Ascending aorta (tissue), 2 donors: ENCODE measurements at places on chromosomes 6 and 20.
A peak's percentile ranks its signal among the peaks of the same experiment; 100 is the strongest.

GRCh38 chr6:157253699-157254098 lies 69.6 kb downstream of the TMEM242 start:
- no peaks in the 10 kb centered on the region for H3K36me3 ChIP-seq
- H3K4me3 ChIP-seq = no peak overlapping the region
- no peak overlapping the region for H3K27ac ChIP-seq
- DNase-seq = no peak

GRCh38 chr20:10961651-10962288 lies 288.0 kb upstream of the JAG1 start:
- H3K27me3 ChIP-seq = no peaks in the 10 kb centered on the region
- H3K4me1 ChIP-seq = no peaks in the 10 kb centered on the region
- DNase-seq = no peak

DNA sequence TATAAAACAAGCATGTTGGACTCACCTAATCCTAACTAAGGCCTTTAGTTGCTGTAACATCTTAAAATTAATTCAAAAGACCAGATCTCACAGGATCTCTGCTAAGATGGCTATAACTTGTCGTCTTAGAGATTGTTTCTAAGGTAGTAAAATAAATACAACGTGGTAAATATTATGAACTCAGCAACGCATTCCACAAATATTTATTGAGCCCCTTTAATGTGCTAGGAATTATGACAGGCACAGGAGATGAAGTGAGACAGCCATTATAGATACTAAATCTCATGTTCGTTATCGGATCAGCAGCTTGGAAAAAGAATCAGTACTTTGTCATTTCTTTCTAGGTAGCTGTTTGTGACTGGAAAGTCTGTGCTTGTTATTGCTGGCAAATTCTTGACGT lies 20.9 kb upstream of the MCM3 start:
- peaks cover 5% of the 10 kb centered on the region for H3K4me1 ChIP-seq
- H3K36me3 ChIP-seq = no peaks in the 10 kb centered on the region
- peak overlapping the region; percentile 35 for H3K4me3 ChIP-seq

GRCh38 chr20:63737695-63737944 lies 1.2 kb downstream of the LIME1 start:
- peaks cover 17% of the 10 kb centered on the region for H3K4me1 ChIP-seq
- peak overlapping the region; percentile 93 for H3K4me3 ChIP-seq
- peaks cover 37% of the 10 kb centered on the region for H3K36me3 ChIP-seq
- H3K27me3 ChIP-seq = no peaks in the 10 kb centered on the region

DNA sequence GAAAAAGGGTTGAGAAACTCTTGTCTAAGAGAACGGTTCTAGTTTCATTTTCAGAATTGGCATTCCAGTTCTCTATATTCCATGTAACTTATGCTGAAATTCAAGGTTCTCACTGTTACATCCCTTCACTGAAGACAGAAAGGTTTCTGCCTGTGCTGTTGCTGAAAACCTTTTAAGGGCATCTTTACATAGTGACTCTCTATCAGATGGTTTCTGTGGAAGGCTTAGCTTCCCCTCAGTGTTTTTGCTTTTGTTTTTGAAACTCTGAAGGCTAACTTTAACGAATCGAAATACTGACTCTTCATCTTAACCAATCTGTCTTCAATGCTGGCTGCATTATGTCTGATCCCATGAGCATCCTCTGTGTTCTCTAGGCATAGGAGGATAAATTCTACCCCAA lies 1286.2 kb upstream of the EYS start:
- DNase-seq = no peak
- no peak overlapping the region for H3K27ac ChIP-seq
- H3K27me3 ChIP-seq = no peaks in the 10 kb centered on the region
- H3K36me3 ChIP-seq = no peaks in the 10 kb centered on the region
- no peaks in the 10 kb centered on the region for H3K4me1 ChIP-seq

DNA sequence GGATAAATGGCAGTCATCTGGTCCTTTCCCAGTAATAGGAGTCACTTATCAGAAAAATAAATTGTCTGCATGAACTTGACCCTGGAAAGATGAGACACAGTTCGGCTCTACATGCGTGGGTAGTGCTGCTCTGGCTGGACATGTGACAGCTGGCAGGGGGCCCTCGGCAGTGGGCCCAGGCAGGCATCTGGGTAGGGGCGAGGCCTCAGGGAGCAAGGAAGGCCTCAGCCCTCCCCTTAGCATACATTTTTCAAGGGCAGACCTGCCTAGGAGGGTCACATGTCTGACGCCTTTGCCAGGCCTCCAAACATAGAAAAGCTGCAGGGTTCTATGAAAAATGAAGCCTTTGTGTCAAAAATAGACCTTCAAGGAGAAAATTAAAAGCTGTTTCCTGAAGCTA lies 12.8 kb upstream of the ILRUN start:
- no peaks in the 10 kb centered on the region for H3K36me3 ChIP-seq
- H3K4me1 ChIP-seq = no peaks in the 10 kb centered on the region
- DNase-seq = peak; percentile 74
- no peaks in the 10 kb centered on the region for H3K27me3 ChIP-seq

DNA sequence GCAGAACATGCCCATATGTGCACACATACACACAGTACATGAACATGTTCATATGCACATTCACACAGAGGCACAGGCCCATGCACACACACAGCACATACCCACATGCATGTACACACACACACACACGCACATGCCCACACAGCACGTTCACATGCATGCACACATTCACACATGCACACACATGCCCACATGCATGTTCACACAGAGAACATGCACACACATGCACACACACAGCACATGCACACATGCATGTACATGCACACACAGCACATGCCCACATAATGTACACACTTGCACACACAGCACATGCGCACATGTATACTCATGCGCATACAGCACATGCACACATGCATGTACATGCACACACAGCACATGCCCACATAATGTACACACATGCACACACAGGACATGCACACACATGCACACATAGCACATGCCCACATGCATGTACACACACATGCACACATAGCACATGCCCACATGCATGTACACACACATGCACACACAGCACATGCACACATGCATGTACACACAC lies 25.9 kb downstream of the RNASET2 start:
- peaks cover 6% of the 10 kb centered on the region for H3K36me3 ChIP-seq
- no peaks in the 10 kb centered on the region for H3K27me3 ChIP-seq
- no peak for DNase-seq
- H3K27ac ChIP-seq = no peak overlapping the region

DNA sequence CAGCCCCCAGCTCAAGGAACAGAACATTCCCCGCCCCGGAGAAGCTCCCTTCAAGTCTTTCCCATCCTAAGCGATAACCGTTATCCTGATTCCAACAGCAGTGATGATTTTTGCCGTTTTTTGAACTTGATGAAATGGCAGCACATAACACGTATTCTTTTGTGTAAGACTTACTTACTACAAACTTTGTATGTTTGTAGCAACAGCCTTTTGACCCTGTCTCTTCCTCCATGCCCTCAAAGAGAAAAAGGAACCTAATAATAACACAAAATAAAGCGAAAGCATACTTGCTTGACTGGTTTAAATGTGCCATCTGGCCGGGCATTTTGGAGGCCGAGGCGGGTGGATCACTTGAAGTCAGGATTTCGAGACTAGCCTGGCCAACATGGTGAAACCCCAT lies 26.4 kb upstream of the SLC9A8 start:
- no peaks in the 10 kb centered on the region for H3K36me3 ChIP-seq

- H3K4me1 ChIP-seq = no peaks in the 10 kb centered on the region
- H3K27me3 ChIP-seq = no peaks in the 10 kb centered on the region
- no peak overlapping the region for H3K27ac ChIP-seq
- peaks cover 81% of the 10 kb centered on the region for H3K36me3 ChIP-seq
- DNase-seq = no peak
These were observed 177.9 kb downstream of the PREX1 start for GRCh38 chr20:48649868-48650267.

GRCh38 chr6:170112583-170112860 lies 178.4 kb downstream of the DLL1 start:
- no peak overlapping the region for H3K4me3 ChIP-seq
- DNase-seq = no peak
- no peaks in the 10 kb centered on the region for H3K4me1 ChIP-seq
- no peaks in the 10 kb centered on the region for H3K27me3 ChIP-seq
- H3K36me3 ChIP-seq = no peaks in the 10 kb centered on the region
- H3K27ac ChIP-seq = no peak overlapping the region

- no peak for DNase-seq
- H3K36me3 ChIP-seq = no peaks in the 10 kb centered on the region
- no peaks in the 10 kb centered on the region for H3K27me3 ChIP-seq
- no peaks in the 10 kb centered on the region for H3K4me1 ChIP-seq
- no peak overlapping the region for H3K4me3 ChIP-seq
These were observed 1590.8 kb downstream of the KHDRBS2 start for GRCh38 chr6:60695232-60695631.

- H3K27ac ChIP-seq = peak overlapping the region; percentile 46
- no peak overlapping the region for H3K4me3 ChIP-seq
- no peaks in the 10 kb centered on the region for H3K4me1 ChIP-seq
- DNase-seq = peak; percentile 89
- no peaks in the 10 kb centered on the region for H3K27me3 ChIP-seq
These were observed 31.5 kb upstream of the TGM2 start for GRCh38 chr20:38196592-38196991.

GRCh38 chr20:61170496-61171320 lies 81.4 kb upstream of the CDH4 start:
- no peaks in the 10 kb centered on the region for H3K27me3 ChIP-seq
- DNase-seq = no peak
- no peaks in the 10 kb centered on the region for H3K4me1 ChIP-seq
- no peaks in the 10 kb centered on the region for H3K36me3 ChIP-seq

- H3K36me3 ChIP-seq = no peaks in the 10 kb centered on the region
- H3K27ac ChIP-seq = no peak overlapping the region
- no peak for DNase-seq
- no peaks in the 10 kb centered on the region for H3K4me1 ChIP-seq
- H3K27me3 ChIP-seq = no peaks in the 10 kb centered on the region
These were observed 131.7 kb downstream of the PLCB4 start for GRCh38 chr20:9200620-9201019.

GRCh38 chr6:35046862-35047261 lies 94.3 kb downstream of the TCP11 start:
- peaks cover 49% of the 10 kb centered on the region for H3K4me1 ChIP-seq
- no peak for DNase-seq
- H3K27ac ChIP-seq = peak overlapping the region; percentile 87
- no peaks in the 10 kb centered on the region for H3K36me3 ChIP-seq

DNA sequence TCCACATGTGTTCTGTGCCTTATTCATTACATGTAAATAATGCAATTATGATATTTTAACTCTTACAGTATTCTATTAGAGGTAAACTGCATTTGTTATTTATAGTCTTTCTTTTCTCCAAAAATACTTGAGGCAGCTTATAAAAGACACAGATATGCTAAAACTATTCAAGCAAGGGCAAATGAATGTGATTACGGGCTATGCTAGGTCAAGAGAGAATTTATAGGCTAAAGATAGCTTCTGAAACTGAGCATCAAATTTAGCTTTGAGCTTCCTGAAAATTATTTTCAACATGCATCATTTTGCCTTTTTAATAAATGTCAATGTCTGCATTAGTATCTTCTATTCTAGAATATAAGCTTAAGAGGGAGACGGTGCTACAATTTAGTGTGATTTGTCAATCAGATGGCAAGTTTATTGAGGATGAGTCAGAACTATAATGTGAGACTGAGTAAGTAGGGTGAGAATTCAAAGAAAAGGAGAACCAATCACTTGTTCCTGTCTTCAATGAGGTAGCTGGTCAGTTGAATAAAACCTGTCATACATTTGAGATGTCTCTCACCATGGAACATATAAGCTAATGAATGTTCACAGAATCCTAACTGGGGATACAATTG lies 669.4 kb upstream of the CITED2 start:
- no peak overlapping the region for H3K4me3 ChIP-seq
- H3K36me3 ChIP-seq = no peaks in the 10 kb centered on the region
- no peaks in the 10 kb centered on the region for H3K27me3 ChIP-seq
- DNase-seq = no peak

- H3K4me1 ChIP-seq = no peaks in the 10 kb centered on the region
- no peaks in the 10 kb centered on the region for H3K36me3 ChIP-seq
- no peak within 1 kb of the TSS for H3K4me3 ChIP-seq
- no peaks in the 10 kb centered on the region for H3K27me3 ChIP-seq
- no peak for DNase-seq
These were observed at the start of gene LHFPL5 for GRCh38 chr6:35804996-35805736. Gene LHFPL5 (plus strand): TSS chr6:35805352. CDS start chr6:35805671, 319 bp downstream.

DNA sequence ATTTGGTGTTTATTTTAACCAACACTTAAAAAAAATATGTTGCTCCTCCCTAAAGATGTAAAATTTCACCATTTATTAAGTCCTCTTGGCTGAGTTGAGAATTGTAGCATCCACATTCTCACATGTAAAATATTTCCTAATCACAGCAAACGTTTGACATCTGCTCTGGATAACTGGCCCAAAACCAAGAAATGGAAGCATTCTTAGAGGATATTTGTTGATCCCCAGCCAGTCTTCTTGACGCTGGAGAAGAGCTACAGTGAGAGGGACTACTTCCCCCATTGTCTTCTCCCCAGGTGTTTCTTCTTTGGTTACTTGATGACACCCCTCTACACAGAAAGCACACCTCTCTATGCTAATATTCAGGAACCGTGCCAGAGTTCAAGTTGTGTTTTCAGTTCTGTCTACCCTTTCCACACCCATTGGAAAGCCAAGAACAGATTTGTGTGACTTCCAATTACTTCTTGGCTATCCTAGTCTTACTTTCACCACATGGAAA lies 454.5 kb upstream of the JAG1 start:
- DNase-seq = no peak
- no peaks in the 10 kb centered on the region for H3K4me1 ChIP-seq
- no peak overlapping the region for H3K27ac ChIP-seq

GRCh38 chr20:10769700-10770099 lies 95.9 kb upstream of the JAG1 start:
- H3K27me3 ChIP-seq = no peaks in the 10 kb centered on the region
- no peaks in the 10 kb centered on the region for H3K4me1 ChIP-seq
- H3K27ac ChIP-seq = no peak overlapping the region

DNA sequence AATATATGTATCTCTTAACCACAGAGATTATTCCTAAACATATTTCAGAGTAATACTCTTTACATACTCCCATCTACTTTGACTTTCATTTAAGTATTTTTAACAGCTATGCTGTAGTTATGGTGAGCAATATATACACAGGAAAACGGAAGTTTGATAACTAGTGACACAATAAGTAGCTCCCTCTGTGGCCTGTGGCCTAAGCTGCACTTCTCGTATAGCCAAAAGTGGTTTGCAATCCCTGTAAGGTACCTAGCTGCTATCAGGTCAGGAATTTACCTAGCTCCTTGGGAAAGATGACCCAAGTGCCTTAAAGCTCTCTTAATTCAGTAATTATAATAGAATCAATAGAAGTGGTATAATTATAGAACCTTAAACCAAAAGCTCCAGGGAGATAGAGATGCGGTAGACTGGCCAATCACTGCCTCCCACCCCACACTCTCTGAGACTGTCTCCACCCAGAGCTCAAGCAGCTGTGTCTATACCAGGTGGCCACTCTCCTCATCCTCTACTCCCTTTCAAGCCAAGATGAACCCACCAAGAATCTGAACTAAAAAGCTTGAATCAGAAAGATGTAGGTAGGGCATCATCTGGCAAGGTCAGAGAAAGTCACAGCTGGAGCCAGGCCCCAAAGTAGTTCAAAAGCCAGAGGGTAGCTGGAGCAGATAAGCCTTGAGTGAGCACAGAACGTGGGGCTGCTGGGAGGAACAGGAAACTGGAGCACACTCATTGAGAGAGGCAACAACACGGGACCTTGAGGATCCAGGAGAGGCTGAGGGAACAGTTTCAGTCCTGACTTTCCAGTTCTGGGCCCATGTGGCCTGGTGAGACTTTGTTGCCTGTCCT lies 84.9 kb upstream of the ASF1A start:
- H3K4me1 ChIP-seq = no peaks in the 10 kb centered on the region
- H3K27me3 ChIP-seq = no peaks in the 10 kb centered on the region
- DNase-seq = no peak
- H3K36me3 ChIP-seq = no peaks in the 10 kb centered on the region
- H3K4me3 ChIP-seq = no peak overlapping the region

GRCh38 chr20:49510562-49511122 lies 28.2 kb upstream of the KCNB1 start:
- H3K4me3 ChIP-seq = peak overlapping the region; percentile 7
- peaks cover 12% of the 10 kb centered on the region for H3K4me1 ChIP-seq
- H3K27ac ChIP-seq = peak overlapping the region; percentile 70
- peaks cover 72% of the 10 kb centered on the region for H3K36me3 ChIP-seq
- H3K27me3 ChIP-seq = no peaks in the 10 kb centered on the region
